NT2/D1 (cell line): ENCODE measurements at places on chromosomes 1 and 21.

DNA sequence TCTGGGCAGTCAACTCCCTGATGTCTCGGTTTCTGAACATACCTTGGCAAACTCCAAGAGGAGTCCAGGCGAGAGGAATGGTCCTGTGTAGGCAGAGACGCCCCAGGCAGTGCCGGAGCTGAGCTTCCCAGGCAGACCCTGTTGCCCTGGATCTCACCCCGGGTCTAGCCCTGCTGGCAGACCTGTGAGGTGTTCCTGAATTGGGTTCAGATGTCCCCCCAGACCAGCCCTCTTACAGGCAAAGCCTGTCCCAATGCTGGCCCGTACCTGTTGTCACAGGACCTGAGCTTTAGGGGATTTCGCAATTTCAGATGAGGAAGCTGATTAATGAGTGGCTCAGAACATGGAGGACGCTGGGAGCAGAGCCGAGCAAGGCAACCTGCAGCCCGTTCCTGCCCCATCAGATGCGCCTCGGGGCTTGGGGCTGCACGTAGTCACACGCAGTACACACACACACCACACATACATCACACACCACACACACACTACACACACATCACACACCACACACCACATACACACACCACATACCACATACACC is 38.5 kb upstream of the PDE9A start:
- no peak for DNase-seq

DNA sequence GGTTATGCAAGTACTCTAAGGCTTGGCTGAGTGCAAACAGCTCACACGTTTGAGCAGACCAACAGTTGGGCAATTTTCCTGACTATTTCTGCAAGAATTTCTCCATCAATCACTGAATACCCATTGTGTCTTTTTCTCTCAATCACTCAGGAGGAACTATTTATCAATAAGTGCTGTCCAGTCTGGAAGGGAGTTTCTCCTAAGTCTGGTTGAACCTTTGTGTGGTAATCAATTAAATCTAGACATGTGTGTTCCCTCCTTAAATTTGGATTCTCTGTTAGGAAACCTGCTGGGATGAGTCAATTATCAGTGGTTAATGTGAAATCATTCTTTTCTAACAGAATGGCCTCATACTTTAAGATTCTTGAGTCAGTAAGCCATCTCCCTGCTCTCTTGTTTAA is 6.8 kb upstream of the AADACL3 start:
- DNase-seq: no peak

GRCh38 chr1:207833956-207834660 is 76.8 kb downstream of the CD34 start:
- no peak for DNase-seq

DNA sequence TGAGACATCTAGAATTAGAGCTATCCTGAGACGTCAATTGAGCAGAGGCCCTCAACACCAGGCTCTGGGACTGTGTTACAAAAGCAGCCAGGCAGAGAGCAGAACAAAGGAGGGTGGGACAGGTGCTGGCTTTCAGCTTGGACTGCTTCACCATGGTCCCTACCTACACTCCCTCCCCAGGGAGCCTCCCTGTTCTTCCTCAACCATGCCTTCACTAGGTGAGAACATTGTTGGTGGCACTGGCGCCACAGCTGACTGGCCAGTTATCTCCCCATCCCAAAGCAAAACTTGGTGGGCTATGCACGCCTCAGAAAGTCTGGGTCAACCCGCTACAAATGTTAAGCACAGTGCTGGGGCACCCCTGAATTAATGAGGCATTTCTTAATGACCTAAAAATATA is 87.8 kb downstream of the NMNAT2 start:
- no peak for DNase-seq

DNA sequence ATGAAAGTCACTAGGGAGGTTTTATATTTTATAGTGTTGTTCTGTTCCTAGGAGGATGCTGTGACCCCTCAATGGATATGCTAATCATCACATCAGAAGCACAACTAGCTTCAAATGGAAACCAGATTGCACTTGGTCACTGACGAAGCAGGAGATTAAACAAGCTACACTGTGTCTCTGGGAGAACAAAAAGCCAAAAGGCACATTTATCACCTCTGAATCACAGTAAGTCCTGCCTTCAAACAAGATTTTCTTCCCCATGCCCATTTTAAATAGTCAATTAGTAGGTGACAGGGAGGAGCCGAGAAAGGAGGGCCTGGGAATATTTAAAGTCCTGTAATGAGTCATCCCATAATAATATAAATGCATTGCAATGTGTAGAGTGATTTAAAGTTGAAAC is 38.1 kb downstream of the RGS2 start:
- no peak for DNase-seq

GRCh38 chr1:11790880-11791715 is 14.7 kb downstream of the MTHFR start:
- DNase-seq: no peak

- peak; percentile 70 for DNase-seq
Observed at GRCh38 chr1:242890192-242890741, 364.8 kb downstream of the CEP170 start.

DNA sequence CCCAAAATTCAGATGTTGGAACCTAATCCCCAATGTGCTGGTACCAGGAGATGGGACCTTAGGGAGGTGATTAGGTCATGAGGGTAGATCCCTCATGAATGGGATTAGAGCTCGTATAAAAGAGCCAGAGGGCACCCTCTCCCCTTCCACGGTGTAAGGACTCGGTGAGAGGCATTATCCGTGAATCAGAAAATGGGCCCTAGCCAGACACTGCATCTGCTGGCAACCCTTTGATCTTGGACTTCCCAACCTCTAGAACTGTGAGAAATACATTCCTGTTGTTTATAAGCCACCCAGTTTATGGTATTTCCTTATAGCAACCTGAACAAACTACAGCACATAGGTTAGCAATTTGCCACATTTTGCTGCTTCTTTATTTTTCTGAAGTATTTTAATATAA is 14.5 kb upstream of the JAM2 start:
- no peak for DNase-seq

DNA sequence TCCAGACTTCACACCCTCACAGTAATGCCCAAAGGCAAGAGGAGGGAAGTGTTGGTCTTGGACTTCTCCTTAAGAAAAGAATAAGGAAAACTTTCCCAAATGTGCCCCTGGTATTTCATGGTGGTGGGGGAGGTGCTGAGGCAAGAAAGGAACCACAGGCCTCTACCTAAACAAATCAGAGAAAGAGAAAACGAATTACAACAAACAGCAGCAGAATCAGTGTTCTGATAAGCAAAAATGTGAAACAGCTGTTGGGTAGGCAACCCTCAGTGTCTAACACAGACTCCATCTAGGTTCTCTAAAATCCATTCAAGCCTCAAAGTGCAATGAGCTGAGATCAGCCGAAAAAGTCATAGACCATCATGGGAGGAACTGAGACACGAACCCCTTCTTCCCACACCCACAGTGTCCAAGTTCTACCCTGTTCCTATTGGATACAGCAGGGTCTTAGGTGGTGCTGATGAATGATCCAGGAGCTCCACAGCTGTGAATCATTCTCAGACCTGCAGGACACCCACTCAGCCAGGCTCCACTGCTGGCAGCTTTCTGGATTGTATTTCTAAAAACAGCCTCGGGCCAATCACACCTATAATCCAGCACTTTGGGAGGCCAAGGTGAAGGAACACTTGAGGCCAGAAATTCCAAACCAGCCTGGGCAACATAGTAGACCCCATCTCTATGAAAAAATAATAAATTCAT is 149.1 kb downstream of the PLPP3 start:
- DNase-seq: no peak

DNA sequence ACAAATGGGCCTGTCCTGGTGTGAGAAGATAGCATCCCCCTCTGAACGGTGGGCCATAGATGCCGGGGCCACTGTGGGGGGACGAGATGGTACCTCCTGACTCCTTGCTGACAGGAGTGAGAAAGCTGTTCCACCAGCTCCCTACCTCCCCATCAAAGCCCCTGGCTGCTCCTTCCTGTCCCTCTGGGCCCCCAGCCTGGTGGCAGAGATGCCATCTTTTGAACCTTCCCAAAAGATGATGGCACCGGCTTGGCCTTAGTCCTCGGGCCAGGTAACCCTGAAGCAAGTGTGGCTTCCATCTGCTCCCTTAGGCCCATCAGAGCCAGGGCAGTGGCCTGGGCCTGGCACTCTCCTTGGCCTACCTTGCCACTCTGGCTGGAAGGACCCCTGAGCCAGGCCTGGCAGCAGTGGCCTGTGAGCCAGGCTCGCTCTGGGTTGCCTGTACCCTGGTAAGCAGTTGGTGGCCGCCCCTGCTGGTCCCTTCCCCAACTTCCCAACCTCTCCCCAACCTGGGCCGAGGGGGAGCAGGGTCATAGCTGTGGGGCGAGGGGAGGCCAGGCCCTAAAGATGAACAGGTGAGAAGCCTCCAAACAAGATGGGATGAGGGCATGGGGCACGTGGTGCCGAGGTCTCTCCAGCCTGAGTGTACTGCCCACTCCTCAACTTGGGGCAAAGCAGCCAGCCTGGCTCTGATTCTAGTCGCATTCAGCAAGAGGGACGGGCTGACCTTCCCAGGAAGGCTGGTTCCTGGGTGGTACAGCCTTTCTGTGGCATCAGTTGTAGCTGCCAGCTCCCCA is 34.7 kb downstream of the ZBTB17 start:
- DNase-seq: no peak

GRCh38 chr1:242128951-242129502 is 130.1 kb upstream of the MAP1LC3C start:
- peak; percentile 13 for DNase-seq

DNA sequence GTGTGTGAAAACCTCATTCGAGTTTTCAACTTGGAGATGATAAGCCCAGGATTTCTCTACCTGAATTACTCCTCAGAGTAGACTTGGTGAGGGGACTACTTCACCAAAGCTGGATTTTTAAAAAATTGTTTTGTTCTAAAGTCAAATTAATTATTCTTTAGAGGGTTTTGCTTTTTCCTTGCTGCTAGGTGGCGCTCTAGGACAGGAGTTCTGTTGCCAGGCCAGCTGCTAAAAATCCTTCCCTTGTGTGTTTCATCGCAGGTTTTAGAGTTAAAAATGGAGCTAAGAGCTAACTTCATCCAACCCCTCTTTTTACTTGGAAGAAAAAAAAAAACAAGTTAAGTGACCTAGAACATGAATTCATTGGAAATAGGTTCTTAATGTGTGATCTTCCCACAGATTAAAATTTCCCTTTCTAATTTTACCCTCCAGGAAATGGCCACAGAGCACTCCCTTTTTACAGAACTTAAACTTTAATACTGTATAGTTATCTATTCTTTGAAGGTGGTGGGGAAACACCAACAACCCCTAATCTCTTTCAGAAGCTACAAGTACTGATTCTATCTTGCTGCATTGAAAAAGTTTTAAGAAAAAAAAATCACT is 36.7 kb upstream of the FAM163A start:
- peak; percentile 71 for DNase-seq

- DNase-seq: no peak
Observed at GRCh38 chr1:171252482-171252881, 4.2 kb downstream of the FMO1 start.

- DNase-seq: peak; percentile 60
Observed at GRCh38 chr1:14113841-14114567, 414.0 kb downstream of the PRDM2 start.

DNA sequence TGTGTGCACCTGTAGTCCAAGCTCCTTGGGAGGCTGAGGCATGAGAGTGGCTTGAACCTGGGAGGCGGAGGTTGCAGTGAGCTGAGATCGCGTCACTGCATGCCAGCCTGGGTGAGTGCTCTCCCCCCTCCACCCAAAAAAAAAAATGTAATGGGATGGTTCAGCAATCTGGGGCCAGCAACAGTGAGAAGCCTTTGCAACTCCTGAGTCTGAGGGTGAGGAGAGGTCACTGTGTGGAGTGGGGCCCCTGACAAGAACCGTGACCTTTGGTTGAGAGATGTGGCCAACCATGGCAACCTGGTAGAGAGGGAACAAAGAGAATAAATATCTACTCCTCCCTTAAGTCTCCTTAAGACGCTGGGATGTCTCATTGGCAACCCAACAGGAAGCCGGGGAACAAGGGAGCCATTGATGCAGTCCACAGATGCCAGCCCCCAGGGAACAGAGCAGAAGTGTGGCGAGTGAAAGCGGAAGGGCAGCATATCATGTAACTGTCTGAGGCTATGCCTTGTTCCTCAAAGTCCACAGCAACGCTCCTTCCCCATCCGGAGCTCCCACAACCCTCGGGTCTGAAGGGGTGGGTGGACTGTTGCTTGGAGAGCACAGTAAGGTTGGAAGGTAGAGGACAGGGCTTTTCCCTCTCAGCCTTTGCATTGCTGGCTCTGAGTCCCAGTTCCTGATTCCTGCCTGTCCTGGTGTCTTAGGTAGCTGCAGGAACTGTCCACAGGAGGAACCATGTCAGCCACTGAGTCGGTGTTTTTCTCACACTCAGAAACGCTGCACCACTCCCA is 8.3 kb downstream of the TRNP1 start:
- no peak for DNase-seq

GRCh38 chr21:15843766-15844165 is 114.0 kb downstream of the USP25 start:
- no peak for DNase-seq

DNA sequence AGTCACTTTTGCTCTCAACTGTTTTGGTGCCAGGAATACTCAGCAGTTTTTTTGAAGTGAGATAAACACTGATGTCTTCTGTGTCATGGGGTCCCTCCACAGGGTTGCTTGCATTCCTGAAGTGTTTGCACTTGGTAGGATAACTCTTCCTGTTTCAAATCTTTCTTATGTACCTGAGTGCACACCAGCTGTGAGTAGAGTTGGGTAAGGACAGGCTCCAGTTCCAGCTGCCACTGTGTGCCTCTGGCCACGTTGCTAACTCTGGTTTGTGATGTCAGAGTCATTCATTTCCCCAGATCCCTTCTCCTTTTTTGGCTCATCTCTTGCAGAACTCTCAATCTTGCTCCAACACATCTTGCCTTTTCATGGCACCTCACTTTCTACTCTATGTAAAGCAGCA is 356.3 kb upstream of the B3GALT2 start:
- peak; percentile 28 for DNase-seq

- DNase-seq: no peak
Observed at GRCh38 chr1:6675941-6676340, 25.7 kb downstream of the DNAJC11 start.
